SW480 (cell line): ENCODE measurements at places on chromosomes 1 and 21.

DNA sequence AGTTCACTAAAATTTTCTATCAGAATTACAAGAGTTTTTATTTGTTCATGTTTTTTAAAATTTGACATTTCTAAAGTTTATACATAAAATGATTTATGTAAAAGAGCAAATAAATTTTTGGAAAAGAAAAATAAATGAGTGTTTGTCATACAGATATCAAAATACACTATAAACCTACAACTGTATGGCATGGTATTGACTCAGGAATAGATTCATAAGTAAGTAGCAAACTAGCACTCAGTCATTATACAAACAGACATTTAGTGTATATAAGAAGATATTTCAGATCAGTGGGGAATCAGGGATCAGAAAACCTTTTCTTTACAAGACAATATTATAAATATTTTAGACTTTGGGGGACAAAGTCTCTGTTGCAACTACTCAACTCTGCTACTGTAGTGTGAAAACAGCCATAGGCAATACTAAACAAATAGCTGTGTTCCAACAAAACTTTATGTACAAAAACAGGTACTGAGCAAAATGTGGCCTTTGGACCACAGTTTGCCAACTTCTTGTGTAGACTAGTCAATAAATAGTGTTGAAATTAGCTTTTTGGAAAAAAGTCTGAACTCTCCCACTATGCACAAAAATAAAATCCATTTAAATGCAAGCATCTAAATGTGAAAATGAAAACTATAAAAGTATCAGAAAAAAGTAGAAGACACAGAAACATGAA, 508.8 kb upstream of the CAMK1G start:
- DNase-seq = no peak

- no peak for DNase-seq
These were observed 629 bp downstream of the CTNNBIP1 start for GRCh38 chr1:9909234-9910046.

DNA sequence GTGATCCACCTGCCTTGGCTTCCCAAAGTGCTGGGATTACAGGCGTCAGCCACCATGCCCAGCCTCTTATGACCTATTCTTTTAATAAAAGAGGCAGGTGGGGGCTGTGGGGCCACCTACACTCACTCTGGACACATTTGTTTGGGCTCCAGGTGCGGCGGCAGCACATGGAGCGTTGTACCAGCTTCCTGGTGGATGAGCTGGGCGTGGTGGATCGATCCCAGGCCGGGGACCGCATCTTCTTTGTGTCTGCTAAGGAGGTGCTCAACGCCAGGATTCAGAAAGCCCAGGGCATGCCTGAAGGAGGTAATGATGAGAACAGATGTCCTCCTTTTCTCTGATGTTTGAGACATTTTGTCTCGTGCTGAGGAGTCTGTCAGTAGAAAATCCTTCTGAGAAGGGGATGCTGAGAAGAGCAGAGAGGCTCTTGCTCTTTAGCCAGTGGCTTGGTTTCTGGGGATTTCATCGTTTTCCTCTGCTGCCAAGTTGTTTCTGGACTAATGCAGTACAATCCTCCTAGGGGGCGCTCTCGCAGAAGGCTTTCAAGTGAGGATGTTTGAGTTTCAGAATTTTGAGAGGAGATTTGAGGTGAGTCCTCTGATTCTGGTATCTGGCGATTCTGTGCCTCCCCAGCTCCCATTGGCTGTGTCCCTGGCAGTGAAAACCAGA, 17.9 kb upstream of the MIIP start:
- DNase-seq = peak; percentile 60

DNA sequence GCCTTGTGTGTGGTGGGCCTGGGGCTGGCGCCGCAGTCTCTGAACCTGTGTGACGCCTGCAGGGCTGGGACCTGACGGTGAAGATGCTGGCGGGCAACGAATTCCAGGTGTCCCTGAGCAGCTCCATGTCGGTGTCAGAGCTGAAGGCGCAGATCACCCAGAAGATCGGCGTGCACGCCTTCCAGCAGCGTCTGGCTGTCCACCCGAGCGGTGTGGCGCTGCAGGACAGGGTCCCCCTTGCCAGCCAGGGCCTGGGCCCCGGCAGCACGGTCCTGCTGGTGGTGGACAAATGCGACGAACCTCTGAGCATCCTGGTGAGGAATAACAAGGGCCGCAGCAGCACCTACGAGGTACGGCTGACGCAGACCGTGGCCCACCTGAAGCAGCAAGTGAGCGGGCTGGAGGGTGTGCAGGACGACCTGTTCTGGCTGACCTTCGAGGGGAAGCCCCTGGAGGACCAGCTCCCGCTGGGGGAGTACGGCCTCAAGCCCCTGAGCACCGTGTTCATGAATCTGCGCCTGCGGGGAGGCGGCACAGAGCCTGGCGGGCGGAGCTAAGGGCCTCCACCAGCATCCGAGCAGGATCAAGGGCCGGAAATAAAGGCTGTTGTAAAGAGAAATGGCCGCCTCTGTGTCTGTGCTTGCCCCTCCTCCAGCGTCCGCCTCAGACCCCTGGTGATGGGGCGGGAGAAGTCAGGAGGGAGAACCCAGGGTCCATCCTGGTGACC, 788 bp downstream of the ISG15 start:
- no peak for DNase-seq

GRCh38 chr1:206945779-206946178, 487 bp downstream of the PIGR start:
- no peak for DNase-seq

DNA sequence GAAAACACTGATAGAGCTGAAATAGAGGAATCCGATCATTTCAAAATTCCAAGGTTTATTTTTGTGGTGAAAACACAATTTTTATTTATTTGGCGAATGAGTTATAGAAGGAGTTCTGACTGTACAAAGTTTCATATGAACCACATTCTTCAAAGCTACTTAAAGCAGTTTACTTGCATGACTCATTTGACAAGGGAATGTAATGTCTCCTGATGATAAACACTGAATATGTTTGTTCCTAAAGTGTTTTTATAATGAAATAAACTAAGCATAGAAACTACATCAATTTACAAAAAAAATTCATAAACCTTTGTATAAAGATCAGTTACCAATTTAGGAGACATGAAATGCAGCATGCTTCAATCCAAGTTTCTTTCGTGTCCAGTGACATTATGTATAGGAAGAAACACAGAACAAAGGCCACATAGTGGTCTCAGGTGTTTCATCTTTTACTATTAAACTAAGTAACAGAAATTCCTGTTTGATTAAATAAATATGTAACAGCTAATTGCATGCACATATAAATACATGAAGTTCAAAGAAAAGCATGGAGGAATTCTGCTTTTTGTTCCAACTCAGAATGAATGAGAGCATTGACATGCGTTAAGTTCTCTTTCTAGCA, 2.5 kb downstream of the PRKACB start:
- DNase-seq = no peak

DNA sequence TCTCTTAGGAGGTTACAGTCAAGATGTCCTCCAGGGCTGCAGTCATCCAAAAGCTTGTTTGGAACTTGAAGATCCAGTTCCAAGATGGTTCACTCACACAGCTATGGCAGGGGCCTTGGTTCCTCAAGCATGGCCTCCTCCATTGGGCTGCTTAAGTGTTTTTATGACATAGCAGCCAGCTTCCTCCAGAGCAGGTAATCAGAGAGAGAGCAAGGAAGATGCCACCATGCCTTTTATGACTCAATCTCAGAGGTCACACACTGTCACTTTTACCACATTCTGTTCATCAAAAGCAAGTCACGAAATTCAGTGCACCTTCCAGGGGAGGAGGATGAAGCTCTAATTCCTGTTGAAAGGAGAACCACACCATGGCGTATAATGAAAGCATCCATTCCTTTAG, 17.1 kb downstream of the ELAPOR1 start:
- DNase-seq = no peak
